ENCODE measurements at places on chromosomes 7 and 10.
A peak's percentile ranks its signal among the peaks of the same experiment; 100 is the strongest.

DNA sequence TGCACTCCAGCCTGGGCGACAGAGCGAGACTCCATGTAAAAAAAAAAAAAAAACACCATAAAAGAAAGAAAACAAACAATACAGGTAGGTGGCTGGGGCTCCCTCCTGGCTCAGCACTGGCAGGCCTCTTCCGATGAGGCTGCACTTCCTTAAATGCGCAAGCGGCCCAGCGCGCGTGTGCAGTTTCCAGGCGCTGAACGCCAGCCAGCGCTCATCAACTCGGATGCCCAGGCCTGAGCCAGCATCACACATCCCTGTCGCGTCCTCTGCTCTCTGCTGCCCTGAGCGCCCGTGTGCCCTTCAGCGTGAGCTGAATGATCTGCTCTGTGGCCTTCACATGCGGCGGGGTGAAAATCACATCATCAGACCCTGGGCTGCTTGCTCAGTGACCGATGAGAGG, 31.8 kb downstream of the NUDT1 start:
- DNase-seq: no peak

DNA sequence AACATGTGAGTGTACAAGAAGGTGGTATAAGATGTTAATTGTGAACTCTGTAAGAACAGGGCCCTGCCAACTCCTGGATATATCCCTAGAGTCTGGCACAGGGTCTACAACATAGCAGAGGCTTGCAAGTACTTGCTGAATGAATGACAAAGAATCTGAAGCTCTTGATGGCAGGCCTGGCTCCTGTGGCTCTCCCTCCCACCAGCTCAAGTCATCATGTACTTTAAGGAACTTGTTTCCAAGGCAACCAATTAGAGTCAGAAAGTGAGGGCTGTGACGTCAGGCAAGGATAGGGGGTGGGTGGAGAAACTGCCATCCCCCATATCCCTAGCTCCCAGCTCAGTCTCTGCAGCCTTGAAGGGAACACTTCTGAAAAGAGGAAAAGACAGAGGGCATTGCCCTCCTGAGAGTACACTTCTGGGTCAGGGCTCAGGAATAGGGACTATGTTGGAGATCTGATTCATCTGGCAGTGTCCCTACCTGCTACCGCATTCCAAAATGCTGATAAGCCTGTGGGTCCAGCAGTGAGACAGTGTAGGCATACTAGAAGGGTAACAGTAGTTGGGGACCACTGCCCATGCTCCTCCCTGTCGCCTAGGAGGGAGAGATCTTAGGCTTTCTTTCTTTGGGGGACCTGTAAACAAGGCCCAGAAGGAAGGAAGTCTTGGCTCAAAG, 34.6 kb upstream of the BTRC start:
- no peak for DNase-seq

DNA sequence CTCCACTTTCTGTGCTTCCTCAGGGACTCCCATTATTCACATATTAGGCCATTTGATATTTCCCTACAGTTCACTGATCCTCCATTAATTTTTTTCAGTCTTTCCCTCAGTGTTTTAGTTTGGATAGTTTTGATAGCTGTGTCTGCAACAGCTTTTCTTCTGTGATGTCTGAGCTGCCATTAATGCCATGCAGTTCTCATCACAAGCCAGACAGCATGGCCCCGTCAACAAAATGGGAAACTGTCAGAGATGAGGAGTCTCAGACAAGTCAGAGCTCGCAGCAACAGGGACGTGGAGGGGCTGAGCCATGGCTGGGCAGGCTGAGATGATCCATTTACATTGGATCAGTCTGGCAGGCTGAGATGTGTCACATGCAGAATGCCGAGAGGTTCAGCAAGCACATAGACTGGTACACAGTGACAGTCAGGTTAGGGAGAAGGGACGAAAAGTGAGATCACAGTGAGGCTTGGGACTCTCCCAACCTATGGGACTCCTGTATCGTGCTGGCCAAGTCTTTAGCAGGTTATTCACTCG, 65.4 kb downstream of the NPS start:
- no peak for DNase-seq

DNA sequence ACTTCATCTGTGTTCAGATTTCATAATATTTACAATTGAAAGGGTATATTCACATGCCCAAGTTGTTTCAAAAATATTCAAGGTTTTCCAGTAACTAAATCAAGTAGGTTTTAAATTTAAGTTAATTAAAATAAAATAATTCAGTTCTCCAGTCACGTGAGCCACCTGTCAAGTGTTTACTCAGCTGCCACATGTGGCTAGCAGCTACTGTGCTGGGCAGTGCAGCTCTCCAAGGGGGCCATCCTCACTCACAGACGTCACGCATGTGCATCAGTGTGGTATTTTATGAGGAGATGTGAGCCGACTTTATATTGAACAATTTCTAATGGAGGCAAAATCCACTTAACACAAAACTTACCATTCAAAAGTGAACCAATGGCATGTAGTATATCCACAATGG, 69.7 kb upstream of the CAMK2B start:
- no peak for DNase-seq

DNA sequence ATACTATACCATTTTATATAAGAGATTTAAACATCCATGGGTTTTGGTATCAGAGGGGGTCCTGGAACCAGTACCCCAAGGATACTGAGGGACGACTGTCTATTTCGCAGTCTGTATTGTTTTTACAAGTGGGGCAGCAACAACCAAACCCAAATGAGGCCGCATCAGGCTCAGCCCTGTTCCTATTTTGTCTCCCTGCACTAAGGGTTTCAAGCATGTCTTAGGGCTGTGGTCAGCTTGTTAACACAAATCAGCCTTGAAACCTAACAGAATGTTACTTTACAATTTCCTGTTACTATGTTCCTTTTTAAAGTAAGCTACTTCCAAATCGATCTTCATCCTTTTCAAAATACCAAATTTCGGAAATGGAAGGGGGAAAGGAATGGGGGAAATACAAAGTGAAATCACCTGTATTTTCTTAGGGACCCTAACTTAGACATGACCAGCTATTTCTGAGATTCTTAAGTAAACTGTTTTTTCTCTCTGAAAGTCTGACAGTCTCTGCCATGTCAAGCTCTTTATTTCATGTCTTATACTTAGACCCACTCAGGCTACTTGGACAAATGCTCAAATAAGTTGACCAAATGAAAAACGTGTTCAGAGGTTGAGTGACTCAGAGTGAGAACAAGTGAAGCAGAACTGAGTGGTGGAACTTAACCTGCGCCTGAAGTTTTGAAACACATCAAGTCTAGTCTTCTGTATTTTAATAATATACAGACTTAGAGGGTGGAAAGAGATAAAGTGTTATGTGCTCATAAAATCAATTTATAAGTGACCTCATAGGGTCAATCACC, 75.8 kb downstream of the C1GALT1 start:
- peak; percentile 3 for DNase-seq

DNA sequence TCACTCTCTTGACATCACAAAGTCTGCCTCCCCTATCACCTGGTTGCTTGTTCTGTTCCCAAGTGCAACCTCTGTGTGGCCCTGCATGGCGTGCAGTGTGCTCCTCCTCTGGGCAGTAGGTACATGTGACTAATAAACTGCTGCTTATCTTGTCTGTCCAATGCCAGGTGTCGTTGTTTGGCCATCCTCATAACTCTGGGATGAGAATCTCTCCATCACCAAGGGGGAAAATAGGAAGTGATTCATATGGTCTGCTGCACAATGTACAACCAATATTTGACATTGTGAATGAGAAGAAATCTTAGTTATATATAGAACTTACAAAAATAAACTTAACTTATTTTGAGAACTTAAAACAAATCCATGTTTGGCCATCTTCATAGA, 135.2 kb downstream of the INHBA start:
- no peak for DNase-seq

- DNase-seq: no peak
Measured at GRCh38 chr10:83943920-83944319, 195.4 kb upstream of the GHITM start.

DNA sequence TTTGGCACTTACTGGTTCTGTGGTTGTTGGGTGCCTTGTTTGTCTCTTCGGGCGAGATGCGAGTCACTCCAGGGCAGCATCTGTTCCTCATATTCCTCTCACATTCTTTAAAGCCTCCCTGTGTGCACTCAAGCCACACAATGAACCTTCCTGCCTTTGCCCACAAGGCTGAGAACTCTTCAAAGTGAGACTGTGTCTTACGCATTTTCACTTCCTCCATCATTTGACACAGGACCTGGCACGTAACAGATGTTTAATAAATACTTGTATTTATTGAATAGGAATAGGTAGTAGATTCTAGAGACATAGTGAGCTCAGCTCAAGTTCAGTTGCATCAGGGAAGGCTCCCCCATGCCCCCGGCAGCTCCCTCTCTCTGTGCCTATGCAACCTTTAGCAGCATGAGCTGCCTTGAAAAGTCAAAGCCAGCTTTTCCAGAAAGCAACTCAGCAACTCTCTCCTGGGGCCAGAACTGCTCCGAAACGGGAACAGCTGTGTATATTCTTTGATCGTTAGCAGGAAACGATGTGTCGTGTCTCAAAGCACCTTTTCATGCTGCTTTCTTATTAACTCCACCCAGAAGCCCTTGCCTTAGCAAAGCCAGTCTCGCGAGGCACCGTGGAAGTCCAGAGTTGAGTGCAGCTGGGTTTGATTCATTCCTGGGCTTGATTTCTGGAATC, 97.5 kb downstream of the PFKFB3 start:
- no peak for DNase-seq

- no peak for DNase-seq
Measured at GRCh38 chr7:151553356-151553755, 33.7 kb upstream of the RHEB start.

All from NK-92 treated with Interleukin-12 subunit alpha and Interleukin-12 subunit beta, amount 100 ng/mL, for 24 hours (cell line).